Heart left ventricle (tissue), 16 donors: ENCODE measurements at places on chromosomes 2 and 18.

DNA sequence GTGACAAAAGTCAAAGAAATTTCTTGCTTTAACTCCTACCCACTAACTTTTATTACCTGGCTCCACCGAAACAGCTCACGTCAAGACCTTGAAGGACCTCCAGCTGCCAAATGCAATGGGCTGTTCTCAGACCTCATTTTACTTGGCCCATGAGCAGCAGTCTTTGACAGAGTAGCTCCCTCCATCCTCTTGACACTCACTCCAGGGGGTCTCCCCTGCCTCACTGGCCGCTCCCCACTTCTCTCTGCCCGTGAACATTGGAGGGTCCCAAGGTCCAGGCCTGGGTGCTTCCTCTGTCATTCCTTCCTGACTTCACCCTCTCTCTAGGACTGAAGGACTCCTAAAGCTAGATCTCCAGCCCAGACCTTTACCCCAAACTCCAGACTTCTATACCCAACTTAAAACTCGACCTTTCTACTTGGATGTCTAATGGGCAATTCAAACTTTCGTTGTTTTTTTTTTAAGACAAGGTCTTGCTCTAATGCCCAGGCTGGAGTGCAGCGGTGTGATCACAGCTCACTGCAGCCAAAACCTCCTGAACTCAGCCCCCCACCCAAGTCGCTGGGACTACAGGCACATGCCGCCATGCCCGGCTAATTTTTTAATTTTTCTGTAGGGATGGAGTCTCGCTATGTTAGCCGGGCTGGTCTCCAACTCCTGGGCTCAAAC, 92.9 kb upstream of the ST3GAL5 start:
- DNase-seq: no peak

DNA sequence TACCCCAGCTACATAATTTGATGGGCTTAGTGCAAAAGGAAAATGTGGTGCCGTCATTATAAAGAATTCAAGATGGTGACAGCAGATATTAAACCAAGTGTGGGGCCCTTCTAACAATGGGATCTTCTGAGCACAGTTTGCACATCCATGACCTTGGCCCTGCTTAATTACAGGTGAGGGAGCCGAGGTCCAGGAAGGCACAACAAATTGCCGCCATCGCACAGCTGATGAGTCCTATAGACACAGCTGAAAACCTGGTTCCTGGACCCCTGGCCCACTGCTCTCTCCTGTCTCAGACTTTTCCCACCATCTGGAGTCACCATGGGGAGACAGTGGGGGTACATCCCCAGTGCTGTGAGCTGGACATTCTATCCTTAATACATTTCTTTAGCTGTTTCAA, 95.8 kb upstream of the MAP4K3 start:
- DNase-seq: no peak

DNA sequence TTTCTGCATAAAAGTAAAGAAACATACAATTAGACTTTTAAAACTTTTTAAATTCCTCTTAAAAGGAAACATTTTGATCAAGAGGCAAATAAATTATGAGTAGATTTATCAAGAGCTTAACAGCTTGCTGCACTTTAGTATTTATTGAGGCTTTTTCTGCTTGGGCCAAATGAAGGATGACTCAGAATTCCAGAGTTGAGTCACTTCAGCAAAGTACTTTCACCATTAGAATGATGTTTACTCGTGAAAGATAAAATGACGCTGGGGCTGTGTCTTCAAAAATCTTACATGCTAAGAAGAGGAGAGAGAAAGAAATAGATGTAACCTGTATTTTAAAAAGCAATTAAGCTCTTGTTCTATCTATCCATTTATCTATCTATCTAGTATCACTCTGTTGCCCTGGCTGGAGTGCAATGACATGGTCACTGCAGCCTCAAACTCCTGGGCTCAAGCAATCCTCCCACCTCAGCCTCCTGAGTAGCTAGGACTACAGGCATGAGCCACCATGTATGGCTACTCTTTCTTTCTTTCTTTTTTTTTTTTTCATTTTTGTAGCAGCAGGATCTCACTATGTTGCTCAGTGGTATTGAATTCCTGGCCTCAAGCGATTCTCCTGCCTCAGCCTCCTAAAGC, 75.3 kb upstream of the RIOK3 start:
- DNase-seq: no peak

DNA sequence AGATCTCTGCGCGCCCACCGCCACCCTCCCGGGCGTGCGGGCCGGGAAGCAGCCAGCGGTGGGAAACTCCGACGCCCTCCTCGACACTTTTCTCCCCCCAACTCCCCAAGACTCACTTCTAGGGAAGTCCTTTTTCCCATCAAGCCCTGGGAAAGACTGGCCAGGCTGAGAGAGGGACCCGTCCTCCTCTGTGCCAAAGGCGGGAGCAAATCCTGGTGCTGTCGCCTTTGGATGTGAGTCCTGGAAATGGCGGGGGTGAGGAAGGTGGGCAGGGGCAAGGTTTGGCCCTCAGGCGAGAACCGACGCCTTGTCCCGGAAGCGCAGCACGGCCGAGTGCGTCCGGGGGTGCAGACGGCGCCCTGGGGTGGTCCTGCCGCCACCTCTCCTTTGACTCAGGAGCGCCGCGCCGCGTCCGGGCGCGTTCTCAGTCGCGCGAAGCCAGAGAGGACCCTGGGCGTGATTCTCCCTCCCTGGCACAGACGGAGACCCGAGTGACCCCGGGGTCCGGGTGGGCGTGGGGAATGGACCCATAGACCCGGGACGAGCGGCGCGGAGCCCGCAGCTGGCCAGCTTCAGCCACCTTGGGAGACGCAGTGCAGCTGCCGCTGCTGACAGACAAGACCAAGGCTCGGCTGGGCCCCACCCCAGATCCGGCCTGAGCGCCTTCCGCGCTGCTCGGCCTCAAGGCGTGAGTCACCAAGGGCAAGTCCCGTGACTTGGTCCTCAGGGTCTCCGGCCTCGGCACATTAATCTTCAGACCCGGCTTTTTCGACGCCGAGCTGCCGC, 3.5 kb upstream of the LBX2 start:
- DNase-seq: peak; percentile 92

DNA sequence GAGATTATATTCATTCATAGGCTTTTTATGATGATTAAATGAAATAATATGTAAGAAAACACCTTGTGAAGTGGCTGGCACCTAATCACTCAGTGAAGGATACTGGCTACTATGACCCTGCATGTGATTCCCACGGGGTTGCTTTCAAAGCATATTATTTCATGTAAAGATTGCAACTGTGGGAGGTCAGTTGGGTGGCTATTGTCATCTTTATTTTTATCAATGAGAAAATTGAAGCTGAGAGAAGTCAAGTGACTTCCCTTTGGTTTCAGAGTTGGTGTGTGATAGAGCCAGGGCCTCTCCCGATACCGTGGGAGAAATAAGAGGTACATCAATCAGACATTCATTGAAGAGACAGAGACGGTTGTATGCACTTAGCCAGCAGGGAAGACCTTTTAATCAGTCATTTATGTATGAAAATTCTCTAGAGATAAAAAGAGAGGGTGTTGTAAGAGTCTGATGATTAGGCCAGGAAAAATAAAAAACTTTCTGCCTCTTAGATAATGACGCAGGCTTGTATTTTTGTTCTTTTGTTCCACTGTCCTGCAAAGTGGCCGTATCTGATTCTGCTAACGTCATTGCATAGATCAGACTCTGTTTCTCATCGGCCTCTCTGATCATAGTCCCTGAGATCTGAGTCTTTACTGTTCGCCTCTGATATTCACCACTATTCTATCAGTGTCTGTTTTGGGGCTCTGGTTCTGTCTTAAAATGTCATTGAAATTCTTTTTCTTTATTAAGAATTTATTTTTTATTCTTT, 50.5 kb downstream of the QPCT start:
- DNase-seq: no peak

- no peak for DNase-seq
These were observed 21.9 kb downstream of the FOSL2 start for GRCh38 chr2:28414583-28414982.

GRCh38 chr18:67581178-67581577, 64.7 kb upstream of the DSEL start:
- no peak for DNase-seq

DNA sequence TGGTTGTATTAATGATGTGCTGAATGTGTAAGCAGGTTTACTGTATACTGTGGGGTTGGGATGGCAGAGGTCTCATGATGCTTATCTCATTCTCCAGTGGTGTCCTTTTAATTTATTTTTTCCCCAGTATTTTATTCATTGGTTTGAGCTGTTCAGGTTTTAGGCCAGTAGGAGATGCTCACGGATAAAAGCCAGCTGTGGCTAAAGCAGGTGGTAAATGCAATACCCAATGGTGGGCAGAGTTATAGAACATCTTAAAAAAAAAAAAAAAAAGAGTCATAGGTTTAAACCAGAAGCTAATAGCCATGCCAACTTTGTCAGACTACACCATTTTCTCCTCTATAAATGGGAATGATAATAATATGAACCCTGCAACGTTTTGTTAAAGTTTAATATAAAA, 57.8 kb upstream of the NEUROD1 start:
- no peak for DNase-seq

GRCh38 chr18:10403708-10404107, 50.7 kb upstream of the APCDD1 start:
- DNase-seq: no peak

DNA sequence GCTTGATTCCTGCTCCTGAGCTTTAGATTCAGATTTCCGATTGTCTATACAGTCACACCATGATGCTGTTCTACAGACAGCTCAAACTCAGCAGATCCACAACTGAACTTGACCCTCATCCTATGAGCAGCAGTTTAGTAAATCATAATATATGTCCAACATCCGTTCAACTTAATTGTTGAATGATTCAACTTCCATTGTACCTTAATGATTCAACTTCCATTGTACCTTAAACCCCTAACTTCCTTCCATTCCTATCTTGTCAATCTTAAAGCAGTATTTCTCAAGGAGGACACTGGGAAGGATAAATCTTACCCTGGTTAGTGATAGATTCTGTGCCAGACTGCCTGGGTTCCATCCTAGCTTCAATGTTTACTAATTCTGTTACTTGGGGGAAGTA, 60.1 kb downstream of the PIGN start:
- no peak for DNase-seq

GRCh38 chr2:151033271-151034248, 228.1 kb downstream of the RBM43 start:
- no peak for DNase-seq

DNA sequence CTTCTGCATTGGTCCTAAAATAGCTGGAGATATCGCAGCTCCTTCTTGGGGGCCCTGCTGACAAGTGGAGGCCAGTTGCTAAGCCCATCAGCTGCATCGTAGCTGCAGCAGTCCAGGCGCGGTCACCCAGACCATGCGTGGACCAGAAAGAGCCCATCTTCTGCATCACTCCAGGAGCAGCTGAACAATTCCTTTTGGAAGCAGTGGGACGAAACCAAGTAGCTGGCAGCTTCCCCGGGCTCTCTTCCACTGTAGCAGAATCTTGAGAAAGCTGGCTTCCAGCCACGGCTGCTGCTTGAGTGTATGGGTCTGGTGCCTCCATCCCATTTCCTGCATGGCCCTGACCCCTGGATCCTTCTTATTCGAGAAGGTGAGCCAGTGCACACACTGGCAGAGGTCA, 22.2 kb upstream of the CAB39 start:
- no peak for DNase-seq

- DNase-seq: no peak
These were observed 99.9 kb upstream of the FANCL start for GRCh38 chr2:58341047-58341446.

- no peak for DNase-seq
These were observed 260.4 kb upstream of the FANCL start for GRCh38 chr2:58501371-58502160.

DNA sequence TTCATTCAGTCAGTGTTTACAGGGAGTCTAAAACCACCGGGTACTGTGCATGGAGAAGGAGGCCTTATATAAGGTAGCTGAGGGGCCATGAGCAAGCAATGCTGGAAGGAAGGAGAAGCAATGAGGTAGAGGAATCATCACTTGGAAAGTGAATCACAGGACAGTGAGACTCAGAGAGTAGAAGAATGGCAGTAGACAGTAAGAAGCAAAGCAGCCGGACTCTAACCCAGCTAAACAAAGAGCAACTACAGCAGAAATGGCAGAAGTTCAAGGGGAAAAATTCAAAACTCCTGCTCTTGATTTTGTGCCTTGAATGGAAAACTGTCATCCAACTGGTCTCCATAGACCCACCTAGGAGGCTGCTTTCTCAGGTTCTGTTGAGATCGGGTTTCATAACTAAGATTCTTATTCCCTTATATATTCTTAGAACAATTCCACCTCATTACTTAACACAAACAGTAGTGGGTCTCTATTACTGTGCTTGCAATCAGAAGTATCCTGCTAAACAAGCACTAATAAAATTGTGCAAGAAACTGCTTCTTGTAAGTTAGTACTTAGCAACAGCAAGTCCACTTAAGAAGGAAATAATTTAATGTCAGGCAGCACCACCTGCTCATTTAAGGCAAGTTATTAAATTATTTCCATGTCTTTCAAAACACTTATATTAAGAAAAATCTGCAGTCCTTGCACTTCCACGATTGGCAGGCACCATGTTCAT, 68.0 kb downstream of the RBMS1 start:
- DNase-seq: no peak
